ENCODE measurements at places on chromosomes 2 and 18.

GRCh38 chr2:20576598-20577115, 74.2 kb downstream of the HS1BP3 start:
- DNase-seq = no peak

- no peak for DNase-seq
Measured at GRCh38 chr2:27903649-27904404, 13.3 kb downstream of the BABAM2 start.

GRCh38 chr18:12479536-12479935, 71.8 kb downstream of the PRELID3A start:
- no peak for DNase-seq

- no peak for DNase-seq
Measured at GRCh38 chr2:61210332-61210981, 48.5 kb downstream of the C2orf74 start.

DNA sequence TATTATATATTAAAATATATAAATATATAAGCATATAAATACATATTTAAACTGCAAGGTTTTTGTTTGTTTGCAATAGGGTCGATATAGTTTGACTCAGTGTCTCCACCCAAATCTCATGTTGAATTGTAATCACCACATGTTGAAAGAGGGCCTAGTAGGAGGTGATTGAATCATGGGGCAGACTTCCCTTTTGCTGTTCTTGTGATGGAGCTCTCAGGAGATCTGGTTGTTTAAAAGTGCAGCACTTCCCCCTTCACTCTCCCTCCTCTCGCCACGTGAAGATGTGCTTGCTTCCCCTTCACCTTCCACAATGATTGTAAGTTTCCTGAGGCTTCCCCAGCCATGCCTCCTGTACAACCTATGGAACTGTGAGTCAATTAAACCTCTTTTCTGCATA, 2137.3 kb upstream of the CELF4 start:
- no peak for DNase-seq

- DNase-seq = no peak
Measured at GRCh38 chr2:72718876-72719275, 107.0 kb downstream of the EXOC6B start.

DNA sequence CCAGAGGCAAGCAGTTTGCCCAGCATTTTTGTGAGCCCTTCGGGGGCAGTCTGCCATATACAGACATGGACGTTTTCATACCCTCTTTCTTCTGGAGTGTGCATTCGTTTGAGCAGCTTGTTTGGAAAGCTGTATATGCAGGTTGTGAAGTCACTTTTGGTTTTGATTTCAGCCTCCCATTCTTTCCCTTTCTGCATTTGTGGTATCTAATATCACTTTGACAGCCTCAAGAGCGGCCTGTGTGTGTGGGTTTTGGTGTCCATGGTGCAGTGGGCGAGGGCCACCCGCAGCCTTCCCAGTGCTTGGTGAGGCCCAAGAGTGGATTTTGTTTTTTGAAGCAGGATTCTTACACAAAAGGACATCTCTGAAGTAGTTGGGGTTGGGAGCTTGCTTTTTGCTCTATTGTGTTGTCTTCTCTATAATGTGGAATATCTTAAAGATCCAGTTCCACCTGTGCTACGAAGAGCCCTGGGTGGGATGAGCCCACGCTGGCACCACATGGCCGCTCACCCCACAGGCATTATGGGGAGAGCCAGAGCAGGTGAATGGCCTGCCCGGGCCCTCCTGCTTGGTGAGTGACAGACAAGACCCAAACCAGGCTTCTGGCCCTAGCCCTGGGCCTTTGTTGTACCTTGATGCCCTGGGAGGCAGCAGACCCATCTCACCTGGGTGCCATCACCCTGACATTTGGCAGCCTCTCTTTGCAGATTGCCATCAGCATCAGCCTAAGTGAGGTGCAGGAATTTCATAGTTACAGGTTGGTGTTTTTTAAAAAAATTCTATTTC, 29.5 kb downstream of the INPP4A start:
- no peak for DNase-seq

DNA sequence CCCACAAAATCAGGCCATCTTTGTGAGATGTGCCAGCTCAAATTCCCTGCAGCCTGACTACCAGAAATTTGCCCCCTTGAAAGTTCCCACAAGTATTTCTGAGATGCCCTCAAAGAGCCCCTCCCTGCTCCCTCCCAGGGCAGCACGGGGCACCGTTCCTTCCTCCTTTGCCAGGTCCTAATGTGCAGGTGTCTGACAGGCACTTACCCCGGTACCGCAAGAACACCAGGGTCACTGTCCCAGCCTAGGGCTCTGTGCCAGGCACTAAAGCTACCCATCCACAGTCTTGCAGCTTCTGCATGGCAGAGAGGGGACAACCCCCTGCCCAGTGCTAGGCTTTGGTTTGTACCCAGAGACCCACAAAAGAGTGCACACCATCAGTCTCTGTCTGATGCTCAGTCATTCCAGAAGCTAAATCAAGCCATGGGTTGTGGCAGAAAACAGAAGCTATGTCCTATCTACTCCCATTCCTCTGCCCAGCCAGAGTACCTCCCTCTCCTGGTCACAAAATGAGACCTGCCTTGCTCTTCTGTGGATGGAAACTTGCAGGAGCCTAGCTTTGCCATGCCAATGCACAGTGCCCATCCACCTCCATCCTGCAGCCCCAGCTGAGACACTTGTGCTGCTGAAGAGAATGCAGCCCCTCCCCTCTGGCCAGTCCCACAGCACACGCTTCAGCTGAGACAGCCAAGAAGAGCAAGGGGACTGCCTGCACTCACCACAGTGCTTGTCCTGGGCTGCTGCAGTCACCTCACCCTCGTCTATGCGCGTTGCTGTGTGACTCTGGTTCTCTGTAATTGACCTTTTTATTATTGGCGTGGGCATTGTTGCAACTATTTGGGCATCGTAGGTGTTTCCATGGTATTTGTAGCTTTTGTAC, 48.7 kb downstream of the INPP5D start:
- no peak for DNase-seq

DNA sequence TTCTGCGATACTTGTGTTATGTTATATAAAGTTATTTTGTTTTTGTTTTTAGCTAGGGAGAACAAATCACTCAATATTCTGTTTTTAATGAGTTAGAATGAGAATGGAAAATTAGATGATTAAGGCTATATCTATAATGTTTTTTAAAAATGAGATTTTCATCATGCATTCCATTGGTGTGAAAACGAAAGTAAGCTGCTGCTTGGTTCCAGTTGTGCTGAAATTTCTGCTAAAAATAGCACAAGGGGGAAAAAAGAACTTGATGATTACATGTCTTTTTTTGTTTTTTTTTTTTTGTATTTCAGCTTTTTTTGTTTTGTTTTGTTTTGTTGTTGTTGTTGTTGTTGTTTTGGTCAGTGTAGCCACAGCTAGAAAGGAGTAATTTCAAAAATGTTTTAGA, 242.6 kb upstream of the KCNJ3 start:
- DNase-seq = no peak

DNA sequence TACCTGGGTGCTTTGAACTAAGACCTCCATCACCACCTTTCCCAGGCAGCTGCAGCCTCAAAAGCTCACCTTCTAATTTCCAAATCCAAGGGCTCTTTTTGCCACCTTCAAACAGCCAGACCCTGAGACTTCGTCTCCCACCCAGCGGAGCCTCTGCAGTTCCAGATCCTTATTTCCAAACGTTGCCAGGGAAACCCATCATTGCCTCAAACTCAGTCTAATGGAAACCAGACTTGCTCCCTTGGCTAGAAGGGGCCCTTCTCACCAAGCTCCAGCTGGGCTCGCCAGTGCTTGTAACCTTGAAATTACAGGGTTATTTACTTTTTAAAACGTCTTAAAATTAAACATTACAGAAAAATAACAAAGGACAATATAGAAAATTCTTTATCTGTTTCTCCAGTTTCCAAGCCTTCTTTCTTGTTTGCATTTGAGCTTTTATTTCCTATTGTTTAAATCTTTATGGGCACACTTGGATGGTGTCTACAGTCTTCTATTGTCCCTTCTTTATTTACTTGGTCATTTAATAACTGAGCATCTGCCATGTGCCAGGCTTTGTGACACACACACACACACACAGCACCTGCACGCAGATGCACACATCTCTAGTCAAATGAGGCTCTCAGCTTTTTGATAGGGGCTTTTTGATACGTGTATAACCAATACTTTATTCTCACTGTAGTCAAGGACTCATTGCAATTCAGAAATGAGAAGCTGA, 36.1 kb downstream of the TRPM8 start:
- DNase-seq = no peak

DNA sequence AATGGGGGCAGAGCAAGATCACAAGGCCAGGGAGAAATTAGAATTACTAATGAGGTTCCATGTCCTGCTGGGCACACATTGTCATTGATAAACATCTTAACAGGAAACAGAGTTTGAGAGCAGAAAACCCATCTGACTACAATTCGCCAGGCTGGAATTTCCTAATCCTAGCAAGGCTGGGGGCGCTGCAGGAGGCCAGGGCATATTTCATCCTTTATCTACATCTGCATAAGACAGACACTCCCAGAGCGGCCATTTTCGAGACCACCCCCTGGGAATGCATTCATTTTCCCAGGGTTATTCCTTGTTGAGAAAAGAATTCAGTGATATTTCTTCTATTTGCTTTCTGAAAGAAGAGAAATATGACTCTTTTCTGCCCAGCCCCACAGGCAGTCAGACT, 152.7 kb downstream of the SUCLG1 start:
- DNase-seq = no peak

DNA sequence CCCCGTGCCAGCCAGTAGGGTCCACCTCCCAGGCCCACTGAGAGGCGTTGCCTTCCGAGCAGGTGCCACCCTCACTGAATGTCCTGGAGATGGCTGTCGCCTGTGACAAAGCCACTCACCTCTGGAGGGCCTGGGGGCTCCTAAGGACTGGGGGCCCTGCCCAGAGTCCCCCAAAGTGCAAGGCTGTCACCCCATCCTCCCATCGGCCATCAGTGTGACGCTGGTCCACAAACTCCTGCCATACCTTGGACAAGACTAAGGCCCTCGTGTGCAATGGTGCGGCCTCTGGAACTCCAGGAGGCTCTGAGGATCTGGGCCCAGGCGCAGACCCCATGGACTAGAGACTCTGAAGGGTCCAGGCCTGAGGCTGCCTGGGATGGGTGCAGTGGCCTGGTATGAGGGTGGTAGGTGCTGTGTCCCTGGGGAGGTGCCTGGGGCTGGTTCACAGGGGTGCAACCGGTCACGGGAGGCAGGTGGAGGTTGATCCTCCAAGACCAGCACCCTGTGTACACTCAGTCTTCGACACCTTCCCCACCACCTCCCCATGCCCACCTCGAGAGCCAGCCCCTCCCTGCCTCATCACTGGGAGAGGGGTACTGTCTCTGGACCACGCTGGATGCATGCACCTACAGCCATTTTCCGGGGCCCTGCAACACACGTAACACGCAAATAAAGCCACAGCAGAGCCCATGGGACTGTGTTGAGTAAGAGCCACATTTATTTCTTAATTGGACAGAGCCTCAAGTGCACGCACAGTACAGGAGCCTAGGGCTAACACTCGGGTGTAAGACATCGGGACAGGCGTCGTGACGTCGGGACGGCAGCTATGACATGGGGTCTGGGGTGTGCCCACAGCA, 21.6 kb downstream of the AQP12A start:
- no peak for DNase-seq

- DNase-seq = no peak
Measured at GRCh38 chr2:221610255-221610654, 38.2 kb upstream of the EPHA4 start.

GRCh38 chr2:111617299-111618225, 266.4 kb downstream of the ANAPC1 start:
- no peak for DNase-seq

DNA sequence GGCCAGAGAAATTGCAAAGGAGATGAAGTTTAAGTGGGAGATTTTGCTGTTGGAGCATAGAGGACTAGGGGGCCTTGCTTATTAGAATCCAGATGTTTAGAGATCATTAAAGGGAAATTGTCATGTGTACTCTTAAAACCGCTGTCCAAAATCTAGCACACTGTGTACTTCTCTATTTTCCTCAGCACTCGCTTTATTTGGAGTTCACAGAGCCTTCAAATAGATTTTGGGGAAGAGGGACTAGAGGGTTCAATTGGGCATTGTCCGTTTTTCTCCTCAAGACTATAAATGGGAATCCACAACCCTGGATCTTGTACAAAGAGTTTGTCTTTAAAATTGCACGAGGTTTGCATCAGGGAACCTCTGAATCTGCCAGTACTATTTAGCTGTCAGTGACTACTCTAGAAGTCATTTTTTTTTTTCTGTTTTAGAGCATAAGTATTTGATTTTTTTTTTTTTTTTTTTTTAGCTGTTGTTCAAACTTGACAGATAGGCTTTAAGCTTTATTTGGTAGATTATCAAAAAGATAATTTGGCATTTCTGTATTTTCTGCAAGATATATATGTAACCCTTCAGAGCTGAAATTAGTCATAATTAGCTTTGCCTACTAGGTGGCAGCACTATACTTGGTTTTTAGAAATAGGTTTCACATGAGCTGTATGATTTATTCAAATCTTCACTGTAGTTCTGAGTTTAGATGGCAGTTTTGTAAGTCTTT, 14.2 kb downstream of the PMS1 start:
- DNase-seq = no peak

- DNase-seq = no peak
Measured at GRCh38 chr18:3605954-3606443, 156.0 kb downstream of the TGIF1 start.

DNA sequence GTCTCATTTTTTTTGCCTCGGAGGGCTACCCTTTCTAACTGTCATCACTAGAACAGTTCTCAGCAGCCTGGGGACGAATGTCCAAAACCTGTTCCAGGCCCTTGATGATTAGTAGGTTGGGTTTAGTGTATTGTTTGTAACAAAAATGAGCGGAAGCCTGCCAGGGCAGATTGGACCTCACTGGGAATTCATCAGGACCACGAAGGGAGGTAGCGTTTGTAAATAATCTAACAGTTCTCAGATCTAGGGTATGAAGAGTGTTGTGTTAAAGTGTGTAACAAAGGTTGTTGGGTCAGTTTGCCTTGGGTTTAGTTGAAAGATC, 799 bp downstream of the CEP68 start:
- no peak for DNase-seq

DNA sequence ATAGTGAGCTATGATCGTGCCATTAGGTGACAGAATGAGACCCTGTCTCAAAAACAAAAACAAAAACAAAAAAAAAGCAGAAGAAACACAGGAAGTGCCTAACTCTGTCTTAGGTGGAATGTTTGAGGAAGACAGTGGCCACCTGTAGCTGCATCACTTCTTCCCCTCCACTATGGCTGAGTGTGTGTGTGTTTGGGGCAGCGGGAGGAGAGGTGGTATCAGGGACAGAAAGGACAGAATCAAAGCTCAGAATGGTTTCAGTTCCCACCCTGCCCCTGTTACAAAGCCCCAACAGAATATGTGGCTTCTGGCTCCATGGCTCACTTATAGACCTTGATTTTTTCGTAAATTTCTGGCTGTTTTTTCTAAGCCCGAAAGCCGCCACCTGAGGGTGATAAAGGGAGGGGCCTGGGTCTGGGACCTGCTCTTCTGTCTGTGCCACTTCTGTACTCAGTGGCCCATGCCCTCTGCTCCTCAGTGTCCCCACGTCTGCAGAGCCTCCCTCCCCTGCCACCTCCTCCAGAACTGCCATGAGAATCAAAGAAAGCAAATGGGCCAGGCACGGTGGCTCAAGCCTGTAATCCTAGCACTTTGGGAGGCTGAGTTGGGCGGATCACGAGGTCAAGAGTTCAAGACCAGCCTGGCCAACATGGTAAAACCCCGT, 27.4 kb downstream of the SERTAD2 start:
- peak; percentile 23 for DNase-seq
